ENCODE measurements at places on chromosomes 3 and 15.

GRCh38 chr3:10601151-10601856 lies 95.9 kb upstream of the ATP2B2 start:
- DNase-seq = no peak

GRCh38 chr3:123757281-123757940 lies 126.7 kb downstream of the MYLK start:
- DNase-seq = no peak

GRCh38 chr3:32706348-32707025 lies 21.5 kb downstream of the CNOT10 start:
- DNase-seq = no peak

DNA sequence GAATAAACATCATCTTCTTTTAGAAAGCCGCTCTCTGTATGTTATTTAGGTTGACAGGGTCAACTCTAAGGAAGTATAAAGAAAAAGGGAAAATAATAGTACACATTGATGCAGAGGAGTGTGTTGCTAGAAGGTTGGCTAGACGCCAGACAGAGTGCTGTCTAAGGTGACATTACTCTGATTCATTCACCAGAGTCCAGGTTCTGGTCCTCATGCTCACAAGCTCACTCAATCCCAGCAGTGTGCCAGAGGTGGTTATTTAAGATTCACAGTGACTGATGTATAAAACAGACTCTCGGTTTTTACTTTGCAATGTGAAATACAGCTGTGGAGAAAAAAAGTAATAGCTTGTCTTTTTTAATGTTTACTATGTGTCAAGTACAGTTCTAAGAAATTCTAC lies 1.7 kb downstream of the CFAP44 start:
- no peak for DNase-seq

DNA sequence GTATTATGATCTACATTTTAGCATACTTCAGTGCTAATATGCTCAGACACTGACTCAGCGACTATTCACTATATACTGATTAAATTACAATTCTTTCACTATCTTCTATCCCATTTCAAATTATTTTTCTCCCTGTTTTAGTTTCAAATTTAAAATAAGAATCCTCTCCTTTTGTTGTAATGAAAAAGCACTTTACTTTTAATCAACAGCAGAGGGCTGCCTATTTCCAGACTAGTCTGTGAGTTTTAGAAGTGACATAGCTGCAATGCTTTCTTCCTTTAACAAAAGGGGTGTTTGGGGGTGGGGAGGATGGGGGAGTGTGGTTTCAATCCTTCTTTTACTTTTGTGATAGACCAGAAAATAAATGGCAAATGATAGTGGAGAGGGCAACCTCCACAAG lies 2.4 kb downstream of the NEDD4 start:
- no peak for DNase-seq

- DNase-seq = no peak
Measured at GRCh38 chr3:80771085-80771484, 990.4 kb downstream of the GBE1 start.

- DNase-seq = no peak
Measured at GRCh38 chr3:66199089-66199473, 21.7 kb upstream of the SLC25A26 start.

GRCh38 chr3:66803206-66803605 lies 194.9 kb upstream of the KBTBD8 start:
- DNase-seq = no peak

- DNase-seq = peak; percentile 52
Measured at GRCh38 chr15:57287123-57287521, 89.2 kb upstream of the CGNL1 start.

DNA sequence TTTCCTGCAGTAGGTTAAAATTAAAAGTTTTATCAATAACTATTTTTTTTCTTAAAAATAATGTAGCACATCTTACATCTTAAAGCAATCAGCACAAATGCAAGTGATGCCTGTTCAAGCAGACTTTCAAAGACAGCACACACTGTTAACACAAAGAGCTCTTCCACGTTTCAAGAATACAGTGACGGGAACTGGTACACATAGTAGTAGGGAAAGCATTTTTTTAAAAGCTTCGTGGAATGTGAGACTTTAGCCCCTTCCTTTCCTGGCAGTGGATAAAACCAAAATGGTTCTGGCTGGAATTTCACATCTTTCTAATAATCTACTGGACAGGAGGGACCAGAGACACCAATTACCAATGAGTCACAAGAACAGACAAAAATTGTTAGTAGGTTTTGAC lies 33.5 kb upstream of the SLC2A2 start:
- no peak for DNase-seq

- no peak for DNase-seq
Measured at GRCh38 chr3:157075693-157076420, 84.1 kb downstream of the CCNL1 start.

GRCh38 chr3:59540696-59541095 lies 490.9 kb upstream of the CFAP20DC start:
- no peak for DNase-seq

DNA sequence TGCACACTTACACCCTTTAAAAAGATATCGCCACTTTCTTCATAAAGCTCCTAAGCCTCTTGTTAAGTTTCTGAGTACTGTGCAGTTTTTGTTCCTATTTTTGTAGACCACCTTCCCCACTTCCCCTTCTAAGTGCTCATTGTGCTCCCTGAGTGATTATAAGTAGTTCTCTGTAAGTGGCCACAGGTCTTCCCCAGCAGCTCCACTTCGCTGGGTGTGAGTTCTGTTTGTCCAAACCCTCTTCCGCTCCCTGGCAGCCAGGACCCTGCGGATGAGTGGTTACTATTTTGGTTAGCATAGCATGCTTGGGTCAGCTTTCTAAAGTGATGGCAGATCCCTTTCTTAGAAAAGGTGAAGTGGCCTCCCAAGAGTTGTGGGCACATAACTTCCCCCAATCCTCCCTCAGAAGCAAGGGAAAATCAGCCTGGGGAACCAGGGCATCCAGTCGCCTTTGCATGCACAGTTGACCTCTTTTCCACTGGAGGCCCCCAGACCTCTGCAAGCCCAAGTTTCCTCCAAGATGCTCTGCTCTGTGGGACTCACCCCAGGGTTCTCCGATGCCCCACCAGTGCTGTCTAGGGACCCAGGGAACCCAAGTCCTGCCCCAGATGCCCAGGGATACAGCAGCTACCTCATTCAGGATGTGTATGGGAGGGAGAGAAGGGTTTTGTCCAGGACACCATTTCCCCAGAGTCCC lies 69.6 kb downstream of the ATP10A start:
- no peak for DNase-seq

DNA sequence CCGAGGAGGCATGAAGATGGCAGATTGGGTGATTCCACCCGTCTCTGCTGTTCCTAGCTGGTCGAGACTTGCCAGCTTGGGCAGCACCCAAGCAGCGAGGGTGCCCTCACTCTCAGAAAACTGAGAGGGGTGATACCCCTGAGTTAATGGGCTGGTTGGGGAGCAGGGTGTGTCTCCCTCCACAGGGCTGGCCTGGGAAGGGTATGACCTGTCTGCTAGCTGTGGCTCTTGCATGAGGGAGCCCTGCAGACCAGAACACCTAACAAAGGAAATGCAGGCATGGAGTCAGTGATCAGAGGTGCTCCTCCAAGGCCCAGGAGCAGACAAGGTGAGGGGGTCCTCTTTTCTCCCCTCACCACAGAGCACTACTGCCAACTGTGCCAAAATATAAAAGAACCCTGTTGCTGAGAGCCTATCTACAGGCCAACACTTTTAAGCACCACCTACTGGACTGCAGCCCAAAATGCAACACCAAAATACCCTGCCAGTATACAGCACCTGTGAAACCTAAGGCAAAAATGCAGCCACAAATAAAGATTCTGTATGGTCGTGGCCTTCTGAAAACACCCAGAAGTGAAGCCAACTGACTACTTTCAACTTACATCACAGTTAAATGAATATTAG lies 35.8 kb upstream of the PPM1L start:
- DNase-seq = no peak

- peak; percentile 96 for DNase-seq
Measured at GRCh38 chr3:183884427-183885296, at the start of gene PARL. PARL (minus strand) TSS chr3:183884880; CDS start chr3:183884846, 34 bp downstream.

- no peak for DNase-seq
Measured at GRCh38 chr3:29582273-29582672, 301.4 kb downstream of the RBMS3 start.

DNA sequence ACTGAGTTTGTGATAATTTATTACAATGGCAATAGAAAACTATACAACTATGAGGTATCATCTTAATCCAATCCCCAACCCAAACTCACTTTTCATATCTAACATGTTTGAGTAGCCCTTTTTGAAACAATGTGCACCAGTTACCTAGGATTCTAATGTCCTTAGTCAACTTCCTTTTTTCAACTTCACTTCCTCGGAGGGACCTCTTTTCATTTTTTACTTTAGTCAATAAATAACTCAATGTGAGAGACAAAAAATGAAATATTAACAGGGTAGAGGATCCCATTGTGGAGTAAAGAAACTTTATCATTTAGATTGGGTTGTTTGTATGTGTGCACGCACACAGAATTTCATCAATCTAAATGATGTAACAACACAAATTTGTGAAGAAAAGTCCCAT lies 193.6 kb upstream of the LRRC3B start:
- no peak for DNase-seq

- no peak for DNase-seq
Measured at GRCh38 chr3:132995971-132996370, 42.2 kb upstream of the TMEM108 start.

Data from NCI-H1417 (cell line).